Urinary bladder (tissue), 4 donors: ENCODE measurements at places on chromosomes 5 and 9. TPM values are rescaled to one million over a fixed set of nuclear protein-coding genes. Genes with fewer than 3 reads are reported as not detected.

Gene PTGES
- 26.8 TPM for polyA plus RNA-seq

Gene PCDHGB1
- polyA plus RNA-seq: 0.47 TPM

DNA sequence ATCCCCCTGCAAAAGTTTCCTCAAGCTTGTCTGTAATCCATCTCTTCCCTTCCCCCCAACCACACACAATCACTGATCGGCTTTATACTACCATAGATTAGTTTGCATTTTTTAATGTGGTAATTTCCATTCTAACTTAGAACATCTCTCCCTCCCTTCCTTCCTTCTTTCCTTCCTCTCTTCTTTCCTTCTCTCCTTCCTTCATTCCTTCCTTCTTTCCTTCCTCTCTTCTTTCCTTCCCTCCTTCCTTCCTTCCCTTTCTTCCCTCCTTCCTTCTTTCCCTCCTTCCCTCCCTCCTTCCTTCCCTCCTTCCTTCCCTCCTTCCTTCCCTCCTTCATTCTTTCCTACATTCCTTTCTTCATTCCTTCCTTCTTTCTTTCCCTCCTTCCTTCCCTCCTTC is 166.2 kb upstream of the MSX2 start:
- no peak for DNase-seq

Gene TRIM7
- polyA plus RNA-seq: 3.7 TPM

DNA sequence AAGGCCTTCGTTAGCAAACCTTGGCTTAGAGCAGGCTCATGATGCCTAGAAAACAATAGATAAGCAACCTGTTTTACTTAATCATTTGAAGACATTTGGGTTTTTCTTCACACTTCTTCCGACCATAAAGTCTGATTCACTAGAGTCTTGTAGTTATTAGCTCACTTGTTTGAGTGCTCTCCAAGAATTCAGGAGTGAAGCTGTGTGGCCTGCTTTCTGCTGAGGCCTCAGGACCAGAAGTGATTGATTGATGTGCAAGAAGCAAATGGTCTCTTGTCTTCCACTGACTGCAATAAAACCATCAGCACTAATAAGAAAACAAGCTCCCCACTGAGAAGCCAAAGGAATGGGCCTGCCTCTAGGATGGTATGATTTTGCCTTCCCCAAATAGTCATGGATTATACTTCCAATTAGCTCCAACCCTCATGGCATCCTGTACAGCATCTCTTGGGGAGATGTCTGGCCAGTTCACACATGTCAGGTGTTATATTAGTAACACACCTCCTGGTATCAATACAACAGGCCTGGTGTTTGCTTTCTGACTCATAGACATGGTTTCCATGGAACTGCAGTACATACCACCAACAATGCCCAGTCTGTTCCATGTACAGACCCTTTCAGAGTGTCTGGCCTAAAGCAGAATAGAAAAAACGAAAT is 317.6 kb downstream of the CWC27 start:
- DNase-seq: no peak
